ENCODE measurements at places on chromosomes 3 and 15. TPM values are rescaled to one million over a fixed set of nuclear protein-coding genes. Genes with fewer than 3 reads are reported as not detected.

DNA sequence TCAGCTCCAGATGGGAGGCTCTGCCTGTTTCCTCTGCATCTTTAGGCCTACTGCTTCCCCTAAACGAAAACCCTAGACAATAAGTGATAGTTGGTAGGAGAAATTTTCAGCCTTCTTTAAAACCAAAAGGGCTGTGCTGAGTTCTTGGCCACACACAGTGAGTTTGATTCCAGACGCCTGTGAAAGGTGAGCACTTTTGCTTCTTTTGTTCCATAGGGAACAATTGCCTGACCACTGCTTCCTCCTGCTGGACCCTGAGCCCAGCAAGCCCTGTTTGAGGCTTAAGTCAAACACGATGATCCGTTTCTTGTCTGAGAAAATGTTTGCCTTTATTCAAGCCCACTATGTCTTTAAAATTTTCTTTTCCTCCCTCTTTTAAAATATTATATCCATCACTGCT is 493.9 kb downstream of the ZIC1 start:
- H3K27ac ChIP-seq = no peak overlapping the region
- no peaks in the 10 kb centered on the region for H3K36me3 ChIP-seq
- H3K4me1 ChIP-seq = no peaks in the 10 kb centered on the region

GRCh38 chr15:99118258-99118632 is 13.4 kb downstream of the SYNM start:
- H3K4me1 ChIP-seq = peaks cover 5% of the 10 kb centered on the region
- no peak overlapping the region for H3K4me3 ChIP-seq
- H3K27ac ChIP-seq = no peak overlapping the region
- H3K36me3 ChIP-seq = no peaks in the 10 kb centered on the region
- DNase-seq = no peak

GRCh38 chr3:197427021-197427420 is 128.6 kb upstream of the DLG1 start:
- no peaks in the 10 kb centered on the region for H3K36me3 ChIP-seq
- H3K4me3 ChIP-seq = no peak overlapping the region
- H3K4me1 ChIP-seq = peaks cover 30% of the 10 kb centered on the region

DNA sequence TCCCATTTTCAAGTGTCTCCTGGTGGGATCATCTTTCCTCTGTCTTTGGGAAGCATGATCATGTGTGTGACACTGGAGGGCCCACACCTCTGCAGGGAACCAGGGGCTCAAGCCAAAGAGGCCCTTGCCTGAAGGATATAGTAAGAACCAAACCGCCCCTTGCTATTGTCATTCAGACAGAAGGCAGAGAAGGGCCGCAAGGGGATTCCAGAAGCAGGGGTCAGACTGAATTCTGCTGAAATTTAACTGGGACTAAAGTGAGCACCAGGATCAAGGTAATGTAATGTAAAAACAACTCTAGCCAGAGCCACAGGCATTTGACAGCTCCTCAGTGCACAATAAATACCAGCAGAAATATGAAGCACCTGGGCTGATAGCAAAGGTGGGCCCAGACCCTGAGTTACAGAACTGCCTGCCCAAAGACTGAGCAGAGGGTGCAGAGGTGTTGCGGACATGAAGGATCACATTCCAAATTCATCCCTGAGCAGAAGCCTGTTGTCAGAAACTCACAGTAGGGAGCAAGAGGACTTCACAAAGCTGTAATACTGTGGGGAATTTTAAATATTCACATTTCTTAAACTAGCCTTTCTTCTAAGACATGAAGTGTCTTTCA is 46.0 kb upstream of the RASGRF1 start:
- DNase-seq = no peak
- H3K4me3 ChIP-seq = no peak overlapping the region
- H3K4me1 ChIP-seq = no peaks in the 10 kb centered on the region

GRCh38 chr3:121836481-121836880 is 1.5 kb downstream of the EAF2 start:
- H3K27me3 ChIP-seq = peaks cover 3% of the 10 kb centered on the region
- no peak overlapping the region for H3K4me3 ChIP-seq
- no peak for DNase-seq
- H3K27ac ChIP-seq = no peak overlapping the region
- H3K36me3 ChIP-seq = peaks cover 9% of the 10 kb centered on the region

DNA sequence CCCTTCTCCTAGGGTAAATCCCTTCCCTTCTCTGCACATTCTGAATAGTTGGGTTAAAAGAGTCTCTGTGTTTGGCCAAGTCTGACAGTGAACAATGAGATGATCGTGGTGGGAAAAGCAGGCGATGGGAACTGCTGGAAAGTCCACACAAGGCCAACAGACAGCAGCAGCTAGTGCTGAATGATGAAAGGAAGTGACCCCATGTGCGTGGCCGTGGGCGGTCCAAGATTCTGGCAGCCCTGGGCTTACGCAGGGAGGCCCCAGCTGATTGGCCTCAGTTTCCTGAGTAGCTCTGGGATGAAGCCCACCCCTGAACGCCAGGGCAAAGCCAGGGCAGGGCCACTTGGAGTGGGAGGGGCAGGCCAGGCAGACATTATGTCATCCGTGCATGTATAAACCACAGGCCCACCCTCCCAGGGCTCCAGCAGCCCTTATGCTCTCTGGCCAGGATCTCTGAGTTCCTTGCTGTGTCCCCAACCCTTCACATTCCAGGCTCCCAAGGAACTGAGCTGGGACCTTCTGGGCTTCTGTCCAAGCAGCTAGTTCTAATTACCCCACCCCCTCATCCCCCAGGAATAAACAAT is 57.8 kb downstream of the CDC25A start:
- no peaks in the 10 kb centered on the region for H3K27me3 ChIP-seq
- H3K36me3 ChIP-seq = no peaks in the 10 kb centered on the region
- peak overlapping the region; percentile 36 for H3K27ac ChIP-seq
- H3K4me1 ChIP-seq = peaks cover 18% of the 10 kb centered on the region

DNA sequence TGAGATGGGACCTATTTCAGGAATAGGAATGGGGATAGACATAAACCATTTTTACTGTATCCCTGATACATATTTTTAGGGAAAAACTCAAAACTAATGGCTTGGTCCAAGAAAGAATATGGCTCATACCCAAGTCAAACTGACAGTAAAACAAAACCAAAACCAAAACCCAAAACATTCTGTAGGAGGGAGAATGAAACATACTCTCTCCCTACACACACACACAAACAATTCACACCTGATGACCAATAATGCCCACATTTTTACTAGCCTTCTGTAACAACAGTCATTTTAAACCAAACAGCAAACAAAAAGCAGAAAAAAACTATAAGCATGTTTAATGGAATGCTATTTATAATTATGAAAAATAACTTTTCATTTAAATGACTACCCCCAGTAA is 74.9 kb downstream of the NBEAL2 start:
- H3K36me3 ChIP-seq = peaks cover 13% of the 10 kb centered on the region
- no peaks in the 10 kb centered on the region for H3K27me3 ChIP-seq
- H3K4me1 ChIP-seq = peaks cover 3% of the 10 kb centered on the region
- no peak for DNase-seq

GRCh38 chr3:81743096-81744025 is 18.1 kb downstream of the GBE1 start:
- H3K27me3 ChIP-seq = no peaks in the 10 kb centered on the region
- H3K36me3 ChIP-seq = peaks cover 7% of the 10 kb centered on the region
- DNase-seq = peak; percentile 46
- peak overlapping the region; percentile 97 for H3K27ac ChIP-seq

Gene FANCD2
- 3.2 TPM for total RNA-seq

Gene STAB1
- total RNA-seq = 1.1 TPM

Gene ACTRT3
- total RNA-seq = 4.3 TPM

Gene B2M
- total RNA-seq = 4,170 TPM
